ENCODE measurements at places on chromosomes 12 and 14.

DNA sequence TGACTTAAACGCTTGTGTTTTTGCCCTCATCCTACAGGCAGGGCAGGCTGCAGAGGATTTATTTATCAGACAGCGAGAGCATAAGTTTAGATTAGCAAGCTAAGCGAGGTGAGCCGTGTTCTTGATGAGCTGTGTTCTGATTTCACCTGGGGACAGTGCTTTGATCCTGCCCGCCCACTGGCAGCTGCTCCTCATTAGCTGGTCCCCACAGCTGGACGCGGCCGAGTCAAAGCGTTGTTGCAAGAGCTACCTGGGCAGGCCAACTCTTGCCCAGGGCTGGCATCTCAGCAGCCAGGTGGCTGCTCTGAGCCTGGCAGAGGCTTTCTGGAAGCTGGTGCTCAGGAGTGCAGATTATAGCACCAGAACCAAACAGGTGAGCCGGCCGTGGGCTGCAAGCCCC is 46.8 kb upstream of the BEGAIN start:
- no peak for DNase-seq

DNA sequence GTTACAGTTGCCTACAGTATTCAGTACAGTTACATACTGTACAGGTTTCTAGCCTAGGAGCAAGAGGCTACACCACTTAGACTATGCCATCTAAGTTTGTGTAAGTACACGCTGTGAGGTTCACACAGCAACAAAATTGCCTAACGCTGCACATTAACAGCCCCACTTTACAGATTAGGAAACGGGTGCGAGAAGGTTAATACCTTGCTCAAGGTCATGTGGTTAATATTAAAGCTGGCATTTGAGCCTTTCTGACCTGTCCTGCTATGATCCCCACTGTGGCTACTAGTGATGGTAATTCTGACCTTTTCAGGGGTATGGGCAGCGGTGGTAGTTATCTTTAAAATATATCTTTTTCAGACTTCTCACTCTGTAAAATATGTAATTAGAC is 20.9 kb downstream of the ACVR1B start:
- no peak for DNase-seq

DNA sequence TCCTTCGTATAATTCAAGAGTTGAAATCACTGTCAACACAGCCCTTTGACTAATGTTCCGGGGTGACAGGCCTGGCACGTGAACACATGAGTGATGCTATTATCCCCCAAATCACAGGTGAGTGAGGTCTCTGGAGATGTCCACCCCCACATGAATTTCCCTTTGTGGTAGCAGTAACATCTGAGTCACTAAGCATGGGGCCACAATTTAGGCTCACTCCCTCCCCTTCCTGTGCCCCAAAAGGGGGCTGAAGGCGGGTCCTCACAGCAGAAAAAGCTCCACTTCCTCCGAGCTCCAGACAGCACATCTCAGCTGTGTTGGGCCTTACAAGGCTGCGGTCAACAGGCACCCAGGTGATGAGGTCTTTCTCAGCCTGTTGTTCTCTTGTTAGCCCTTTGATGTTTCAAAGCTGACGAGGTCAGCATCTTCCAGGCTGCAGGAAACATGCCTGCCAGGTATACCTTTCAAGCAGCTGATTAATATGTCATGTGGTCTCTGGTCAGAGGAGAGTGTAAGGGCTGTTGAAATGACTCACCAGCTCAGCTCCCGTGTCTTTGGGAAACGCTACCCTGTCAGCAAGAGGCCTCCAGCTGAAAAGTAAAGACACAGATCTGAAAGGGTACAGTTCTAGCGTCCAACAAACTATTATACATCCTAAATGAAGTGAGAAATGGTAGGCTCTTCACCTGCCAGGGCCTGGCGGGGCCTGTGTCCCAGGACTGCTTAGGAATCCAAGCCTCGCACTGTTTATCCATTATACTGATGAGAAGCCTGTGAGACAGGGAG is 107.3 kb downstream of the ZFP36L1 start:
- no peak for DNase-seq

DNA sequence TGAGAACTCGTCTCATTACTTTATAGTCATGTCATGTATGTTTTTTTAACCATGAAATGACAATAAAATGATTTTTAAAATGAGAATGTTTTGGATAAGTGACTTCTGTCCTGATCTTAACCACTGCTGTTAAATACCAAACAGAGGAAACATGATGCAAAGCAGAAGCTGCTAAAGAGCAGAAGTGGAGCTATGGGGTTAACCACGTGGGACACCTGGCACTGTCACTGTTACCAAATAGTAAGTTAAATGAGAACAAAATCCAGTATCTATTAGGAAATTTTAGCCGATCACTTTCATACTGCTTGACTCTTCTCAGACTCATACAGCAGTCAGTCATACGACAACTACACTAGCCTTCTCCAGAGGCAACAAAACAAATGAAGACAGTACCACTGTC is 82.4 kb downstream of the SCAF11 start:
- DNase-seq: no peak

- no peak for DNase-seq
Observed at GRCh38 chr14:64620910-64621309, 71.1 kb downstream of the PPP1R36 start.

GRCh38 chr12:122563361-122563760 is 36.3 kb downstream of the KNTC1 start:
- DNase-seq: no peak

DNA sequence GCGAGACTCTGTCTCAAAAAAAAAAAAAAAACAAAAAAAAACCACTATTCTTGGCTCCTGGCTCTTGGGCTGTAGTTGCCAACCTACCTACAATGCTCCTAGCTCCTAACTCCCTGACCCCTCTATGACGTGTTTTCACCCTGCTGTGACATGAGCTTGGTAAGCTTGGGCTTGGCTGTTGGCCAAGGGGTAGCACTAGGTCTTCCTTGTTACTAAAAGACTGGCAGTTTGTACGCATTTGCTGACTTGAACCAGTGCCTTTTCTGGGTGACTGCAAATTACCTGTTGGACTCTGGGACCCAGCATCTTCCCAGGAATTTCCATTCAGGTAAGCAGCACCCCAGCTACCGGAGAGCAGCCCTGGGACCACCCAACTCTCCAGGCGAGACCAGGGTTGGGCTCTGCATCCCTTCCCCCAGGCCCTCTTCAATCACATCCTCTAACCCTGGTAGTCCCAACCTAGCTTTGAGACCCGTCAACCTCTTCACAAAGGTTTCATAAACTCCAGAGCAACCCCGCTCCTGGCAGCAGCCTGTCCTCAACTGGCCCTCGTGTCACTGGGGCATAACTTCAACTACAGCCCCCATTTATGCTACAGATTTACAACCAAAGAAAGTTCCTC is 8.3 kb downstream of the CDK2AP1 start:
- no peak for DNase-seq

DNA sequence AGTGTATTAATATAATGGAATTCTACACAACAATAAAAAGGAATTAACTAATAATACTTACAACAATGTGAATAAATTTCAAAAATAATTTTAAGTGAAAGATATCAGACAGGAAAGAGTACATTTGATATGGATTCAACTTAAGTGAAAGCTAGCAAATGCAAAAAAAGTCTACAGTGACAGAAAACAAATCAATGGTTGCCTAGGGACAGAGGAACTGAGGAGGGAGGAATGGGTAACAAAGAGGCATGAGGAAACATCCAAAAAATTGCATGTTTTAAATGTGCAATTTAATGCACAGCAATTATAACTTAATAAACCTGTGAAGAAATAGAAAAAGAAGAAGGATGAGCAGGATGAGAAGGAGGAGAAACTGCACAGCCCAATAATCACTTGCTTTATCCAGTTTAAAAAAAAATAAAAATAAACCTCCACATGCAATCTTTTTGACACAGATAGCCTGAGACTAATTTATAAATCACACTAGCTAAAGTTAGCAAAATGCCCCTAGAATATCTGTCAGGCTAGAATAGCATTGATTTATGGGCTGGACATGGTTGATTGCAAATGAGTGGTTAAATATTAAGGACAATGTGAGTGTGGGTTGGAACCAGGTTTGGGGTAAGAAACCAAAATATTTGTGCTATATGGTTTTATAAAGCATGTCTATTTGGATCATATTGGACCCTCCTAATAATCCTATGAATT is 1089.1 kb downstream of the TRHDE start:
- no peak for DNase-seq

DNA sequence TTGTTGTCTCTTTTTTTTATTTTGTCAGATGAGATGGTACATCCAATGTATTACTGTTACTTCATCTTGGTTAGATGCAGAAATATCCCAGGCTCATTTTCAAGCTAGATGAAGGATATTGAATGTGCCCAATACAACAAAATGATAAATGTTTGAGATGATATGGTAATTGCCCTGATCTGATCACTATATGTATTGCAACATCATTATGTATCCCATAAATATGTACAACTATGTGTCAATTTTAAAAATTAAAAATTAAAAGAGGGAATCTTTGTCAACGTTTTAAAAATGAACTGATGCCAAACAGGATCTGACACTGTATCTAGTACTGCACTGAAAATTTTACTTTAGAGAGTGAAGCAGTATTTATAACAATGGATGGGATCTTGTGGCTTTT is 78.5 kb downstream of the PPM1H start:
- DNase-seq: no peak

GRCh38 chr14:98924046-98924445 is 348.0 kb downstream of the BCL11B start:
- DNase-seq: no peak

DNA sequence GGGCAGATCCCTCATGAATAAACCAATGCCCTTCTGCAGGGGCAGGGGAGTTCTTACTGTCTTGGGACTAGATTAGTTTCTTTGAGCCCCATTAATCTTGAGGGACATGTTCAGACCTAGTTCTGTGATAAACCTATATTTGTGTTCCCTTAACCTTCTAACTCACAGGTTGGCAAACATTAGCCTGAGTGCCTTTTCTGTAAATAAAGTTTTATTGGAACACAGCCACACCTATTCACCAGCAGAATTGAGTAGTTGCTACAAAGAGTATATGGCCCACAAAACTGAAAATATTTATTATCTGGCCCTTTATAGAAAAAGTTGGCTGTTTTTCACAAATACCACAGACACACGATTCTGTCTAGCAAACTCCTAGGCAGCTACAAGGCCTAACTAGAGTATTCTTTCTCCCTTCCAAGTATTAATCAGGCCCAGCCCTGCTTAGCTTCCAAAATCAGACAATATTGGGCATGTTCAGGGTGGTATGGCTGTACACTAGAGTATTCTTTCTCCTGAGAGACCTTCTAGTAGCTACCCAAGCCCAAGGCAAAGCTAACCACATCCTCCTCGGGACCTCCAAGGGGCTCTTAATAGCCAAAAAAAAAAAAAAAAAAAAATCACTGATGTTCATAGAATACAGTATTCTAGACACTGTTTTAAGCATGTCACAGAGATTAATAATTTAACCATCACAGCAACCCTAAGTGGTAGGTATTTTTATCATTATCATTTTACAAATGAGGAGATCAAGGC is 199.3 kb upstream of the PWP1 start:
- no peak for DNase-seq

DNA sequence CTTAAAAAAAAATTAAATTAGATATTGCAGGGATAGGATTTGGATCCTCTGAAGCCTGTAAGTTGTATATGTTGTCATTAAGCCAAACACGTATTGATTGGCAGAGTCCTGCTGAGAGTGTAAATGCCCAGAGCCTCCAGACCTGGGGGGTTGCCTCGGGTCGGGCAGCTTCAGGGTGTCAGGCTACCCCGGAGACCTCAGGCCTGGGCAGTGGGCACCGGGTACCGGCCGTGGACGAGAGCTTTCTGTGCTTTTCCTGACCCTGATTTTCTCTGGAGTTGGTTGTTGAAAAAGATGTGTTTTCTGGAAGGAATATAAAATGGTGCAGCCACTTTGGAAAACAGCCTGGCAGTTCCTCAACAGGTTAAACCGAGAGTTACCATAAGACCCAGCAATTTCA is 96.1 kb downstream of the DNAH10 start:
- no peak for DNase-seq

DNA sequence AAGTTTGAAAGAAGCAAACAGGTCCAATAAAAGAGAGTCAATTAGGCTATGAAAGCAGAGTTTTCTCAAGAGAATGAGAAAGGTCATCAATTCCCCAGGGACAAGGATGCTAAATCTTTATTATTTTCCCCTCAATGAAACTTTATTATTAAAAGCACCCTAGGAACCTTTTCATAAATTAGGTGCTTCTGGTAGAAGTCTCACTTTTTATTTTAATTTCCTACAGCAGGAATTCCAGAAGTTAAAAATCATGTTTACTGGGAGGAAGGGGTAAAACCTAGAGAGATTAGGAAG is 223.2 kb upstream of the SOX5 start:
- DNase-seq: no peak

DNA sequence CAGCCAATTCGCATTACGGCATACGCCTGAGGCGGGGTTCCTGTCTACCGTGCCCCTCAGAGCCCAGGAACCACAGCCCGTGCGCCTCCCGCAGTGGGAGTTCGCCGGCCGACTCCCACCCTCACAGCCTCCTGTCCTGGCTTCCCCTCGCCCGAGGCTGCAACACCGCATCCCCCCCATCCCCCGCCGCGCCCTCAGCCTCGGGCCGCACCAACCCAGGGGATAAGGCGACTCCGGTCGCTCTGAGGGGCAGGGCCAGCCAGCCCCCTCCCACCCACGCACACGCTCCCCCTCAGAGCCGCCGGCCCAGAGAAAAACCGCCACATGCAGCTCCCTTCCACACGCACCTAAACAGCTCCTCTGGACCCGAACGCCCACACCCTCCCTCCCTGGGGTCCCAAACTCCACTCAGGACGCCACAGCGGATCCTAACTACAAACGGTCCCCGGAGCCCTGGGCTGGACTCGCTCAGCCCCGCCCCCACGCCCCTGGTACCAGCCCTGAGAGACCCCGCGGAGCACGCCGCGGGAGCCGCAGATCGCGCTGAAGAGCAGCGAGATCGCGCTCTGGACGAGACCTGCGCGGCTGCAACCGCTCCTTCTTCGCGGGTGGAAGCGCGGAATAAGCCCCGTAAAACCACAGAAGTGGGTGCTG is at the start of gene C14orf39:
Gene C14orf39 (minus strand): TSS at position 466 of the 654 bp plus-strand sequence. CDS start 985 bp downstream, outside the sequence.
- DNase-seq: peak; percentile 44

DNA sequence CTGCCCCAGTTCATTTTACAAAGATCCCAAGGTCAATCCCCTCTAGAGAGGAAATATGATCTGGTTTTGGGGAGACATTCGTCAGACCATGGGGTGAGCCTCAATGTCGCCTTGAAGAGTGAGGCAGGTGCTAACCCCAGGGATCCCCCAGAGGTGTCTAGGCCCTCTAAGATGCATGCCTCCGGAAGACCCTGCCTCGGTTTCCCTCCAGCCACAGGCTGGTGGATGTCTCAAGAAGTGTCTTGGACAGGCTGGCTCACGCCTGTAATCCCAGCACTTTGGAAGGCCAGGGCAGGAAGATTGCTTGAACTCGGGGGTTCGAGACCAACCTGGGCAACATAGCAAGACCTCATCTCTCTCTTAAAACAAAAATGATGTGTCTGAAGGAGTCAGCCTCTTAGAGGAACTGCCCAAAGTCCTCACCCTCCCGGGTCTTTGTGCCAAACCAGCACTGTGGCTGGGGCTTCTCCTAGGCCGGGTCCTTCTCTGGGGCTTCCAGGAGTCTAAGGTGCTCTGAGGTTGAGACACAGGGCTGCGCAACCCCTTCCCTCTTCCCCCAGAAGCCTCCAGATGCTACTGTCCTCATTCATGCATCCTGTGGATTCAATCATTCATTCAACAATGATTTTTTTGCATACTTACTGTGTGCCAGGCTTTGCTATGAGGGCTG is 24.7 kb upstream of the BEGAIN start:
- DNase-seq: no peak

Data from lung microvascular endothelial cell (primary cell).